HS-27A (cell line): ENCODE measurements at places on chromosomes 7 and 10.

DNA sequence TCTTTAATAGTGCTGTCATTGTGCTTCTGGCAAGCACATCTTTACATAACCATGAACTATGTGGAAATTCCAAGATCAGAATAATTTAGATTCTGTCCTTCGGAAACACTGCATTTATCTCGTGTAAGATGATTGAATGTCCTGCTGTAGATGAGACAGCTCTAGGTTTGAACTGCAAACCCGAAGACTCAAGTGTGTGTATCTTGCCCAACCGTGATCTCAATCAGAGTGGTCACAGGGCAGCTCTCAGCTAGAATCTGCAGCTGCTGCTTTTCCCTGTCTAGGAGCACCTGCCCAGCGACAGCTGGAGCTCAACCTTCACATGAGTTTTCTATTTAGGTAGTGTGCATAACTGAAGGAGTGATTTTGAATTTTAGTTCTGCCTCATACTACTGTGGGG, 17.5 kb upstream of the KIF20B start:
- no peak for DNase-seq

DNA sequence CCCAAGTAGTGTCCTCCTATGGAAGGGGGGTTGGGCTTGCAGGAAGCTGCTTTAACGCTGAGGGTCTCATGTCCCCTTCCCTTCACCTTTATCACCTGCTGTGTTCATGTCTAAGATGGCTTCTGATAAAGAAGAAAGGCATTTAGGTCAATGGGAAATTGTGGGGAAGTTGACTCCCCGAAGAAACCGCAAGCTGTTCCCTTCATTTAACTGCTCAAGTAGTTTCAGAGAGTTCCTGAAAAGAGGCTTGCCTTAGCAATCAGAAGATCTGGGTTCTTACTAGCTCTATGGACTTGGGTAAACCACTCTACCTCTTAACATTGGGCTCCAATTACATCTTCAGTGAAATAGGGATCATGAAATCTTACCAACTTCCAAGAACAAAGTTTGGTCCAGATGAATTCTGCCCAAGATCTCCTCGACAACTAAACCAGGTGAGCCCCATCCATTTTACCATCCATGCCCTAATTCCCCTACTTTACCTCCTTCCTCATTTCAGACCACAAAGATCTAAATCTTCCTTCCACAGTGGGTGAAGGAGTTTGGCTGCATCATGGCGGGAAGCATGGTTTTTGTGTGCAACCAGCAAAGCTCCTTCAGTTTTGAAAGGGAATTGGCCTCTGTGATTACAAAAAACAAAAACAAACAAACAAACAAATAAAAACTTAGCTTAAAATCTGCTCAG, 30.4 kb upstream of the UCN3 start:
- no peak for DNase-seq

DNA sequence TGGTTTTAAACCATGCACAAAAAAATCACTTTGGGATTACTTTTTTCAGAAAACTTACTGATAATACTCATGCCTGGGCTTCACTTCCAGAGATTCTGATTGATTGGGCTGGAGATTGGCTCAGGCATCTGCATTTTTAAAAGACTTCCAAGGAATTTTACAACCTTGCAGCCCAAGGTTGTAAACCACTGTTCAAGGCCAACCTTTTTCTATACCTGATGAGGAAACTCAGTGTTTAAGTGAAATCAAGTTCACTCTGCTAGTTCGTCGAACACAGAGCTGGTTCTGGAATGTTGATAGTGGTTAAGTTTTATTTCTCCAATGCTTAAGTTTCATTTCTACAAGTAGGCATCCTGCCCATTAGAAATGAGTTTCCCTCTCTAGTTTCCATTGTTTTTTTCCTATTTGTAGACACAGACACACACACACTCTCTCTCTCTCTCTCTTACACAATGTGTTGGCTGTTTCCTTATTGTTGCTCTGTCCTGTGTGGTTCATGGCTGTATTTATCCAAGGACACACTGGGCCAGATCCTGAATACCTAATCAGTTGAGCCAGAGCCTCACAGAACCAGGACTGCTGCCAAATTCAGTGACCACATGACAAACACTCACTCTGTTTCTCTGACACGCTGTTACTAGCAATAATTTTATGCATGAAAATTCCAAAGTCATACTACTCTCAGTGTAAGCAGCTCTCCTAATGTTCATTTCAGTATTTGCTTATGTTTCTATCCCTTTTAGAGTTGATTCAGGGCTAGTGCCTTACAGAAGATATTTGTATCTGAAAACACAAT, 3.7 kb upstream of the IFIT1B start:
- DNase-seq, result no peak

DNA sequence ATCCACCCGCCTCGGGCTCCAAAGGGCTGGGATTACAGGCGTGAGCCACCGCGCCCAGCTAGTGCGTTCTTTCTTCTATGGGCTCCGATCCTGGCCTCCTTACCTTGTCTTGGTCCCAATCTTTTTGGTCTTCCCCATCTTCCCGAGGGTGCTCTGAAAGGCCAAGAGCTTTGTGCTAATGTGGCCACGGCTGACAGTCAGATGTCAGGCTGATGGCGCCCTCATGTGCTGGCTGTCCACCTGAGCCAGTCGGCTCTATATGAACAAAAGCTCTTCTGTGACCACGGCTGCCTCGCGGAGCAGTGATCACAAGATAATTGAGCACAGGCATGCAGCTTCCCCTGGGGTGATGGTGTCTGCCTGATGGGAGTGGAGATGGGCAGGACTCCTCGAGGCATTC, 11.0 kb upstream of the AHCYL2 start:
- no peak for DNase-seq

- no peak for DNase-seq
Measured at GRCh38 chr10:108409306-108409705, 1244.8 kb upstream of the SORCS1 start.

DNA sequence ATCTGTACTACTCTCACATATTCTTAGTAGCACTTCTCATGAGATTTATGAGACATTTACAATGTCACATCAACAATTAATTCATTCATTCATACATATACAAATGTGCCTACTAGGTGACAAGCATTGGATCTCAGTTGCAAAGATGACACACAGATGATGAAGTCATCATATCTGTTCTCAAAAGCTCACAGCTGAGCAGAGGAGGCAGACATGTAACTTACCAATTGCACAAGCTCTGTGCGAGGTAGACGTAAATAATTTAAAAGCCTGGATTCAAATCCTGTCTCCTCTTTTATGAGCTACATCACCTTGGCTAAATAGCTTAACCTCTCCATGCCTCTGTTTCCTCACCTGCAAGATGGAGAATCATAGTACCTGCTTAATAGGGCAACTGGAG, 109.4 kb upstream of the FAM133B start:
- no peak for DNase-seq

DNA sequence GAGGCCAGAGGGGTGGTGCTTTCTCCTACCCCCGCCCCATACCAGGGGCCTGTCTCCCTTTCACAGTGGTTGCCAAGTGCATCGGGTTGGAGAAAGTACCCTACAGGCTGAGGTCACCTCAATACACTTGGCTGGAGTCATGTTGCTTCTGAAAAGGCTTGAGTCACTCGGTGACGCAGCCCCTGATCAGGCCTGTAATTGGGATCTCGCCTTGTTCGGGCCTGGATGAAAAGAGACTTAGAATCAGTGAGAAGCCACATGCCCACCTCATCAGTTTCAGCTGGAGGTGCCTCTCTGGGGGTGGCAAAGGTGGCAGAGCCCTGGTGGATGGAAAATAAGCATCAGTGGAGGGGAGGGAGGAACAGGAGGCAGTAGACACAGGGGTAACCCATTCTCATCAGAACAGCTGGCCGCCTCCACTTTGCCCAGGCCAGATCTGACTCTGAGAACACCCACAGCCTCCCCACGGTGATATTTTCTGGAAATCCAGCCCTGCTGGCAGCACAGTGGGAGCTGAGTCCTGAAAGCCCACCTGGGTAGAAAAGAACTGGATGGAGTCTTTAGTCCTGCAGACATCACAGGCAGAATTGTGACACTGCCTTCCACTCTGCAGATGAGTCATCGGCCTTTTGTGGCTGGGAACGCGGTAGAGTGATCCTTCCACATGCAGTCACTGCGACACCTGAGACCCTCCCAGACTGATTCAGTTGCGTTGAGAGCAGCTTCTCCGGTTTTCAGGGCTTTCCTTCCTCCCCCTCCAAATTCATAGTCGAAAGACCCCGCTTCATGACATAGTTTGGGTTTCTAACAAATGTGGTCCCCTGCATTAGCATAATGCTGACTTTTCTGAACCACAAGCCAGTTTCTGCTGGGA, 108.0 kb downstream of the GRK5 start:
- DNase-seq, result peak; percentile 35

DNA sequence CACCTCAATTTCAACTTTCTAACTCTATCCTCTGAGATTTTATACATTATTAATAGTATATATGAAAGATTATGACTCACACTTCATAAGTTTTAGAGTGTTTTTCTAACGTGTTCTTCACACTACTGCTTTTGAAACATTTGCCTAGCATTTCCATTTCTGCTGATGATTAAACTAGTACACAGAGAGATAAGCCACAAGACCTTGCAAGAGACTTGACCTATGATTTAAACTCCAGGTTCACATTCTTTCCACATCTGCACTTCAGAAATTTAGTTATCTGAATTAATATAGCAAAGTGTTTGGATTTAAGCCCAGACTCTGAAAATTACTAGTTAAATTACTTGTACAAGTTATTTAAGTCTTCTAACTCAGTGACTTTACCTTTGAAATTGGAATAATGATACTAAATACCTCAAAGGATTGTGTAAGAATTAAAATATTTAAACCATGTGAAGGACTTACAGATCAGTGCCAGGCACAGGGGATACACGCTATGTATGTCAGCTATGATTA, 66.6 kb downstream of the PCLO start:
- DNase-seq, result no peak
